ENCODE measurements at places on chromosomes 1 and 21. TPM values are rescaled to one million over a fixed set of nuclear protein-coding genes. Genes with fewer than 3 reads are reported as not detected.

- H3K27me3 ChIP-seq: peaks cover 9% of the 10 kb centered on the region
- H3K4me1 ChIP-seq: no peaks in the 10 kb centered on the region
- no peak overlapping the region for H3K4me3 ChIP-seq
- DNase-seq: no peak
- no peak overlapping the region for H3K27ac ChIP-seq
These were observed 30.5 kb upstream of the WDTC1 start for GRCh38 chr1:27203946-27204345.

DNA sequence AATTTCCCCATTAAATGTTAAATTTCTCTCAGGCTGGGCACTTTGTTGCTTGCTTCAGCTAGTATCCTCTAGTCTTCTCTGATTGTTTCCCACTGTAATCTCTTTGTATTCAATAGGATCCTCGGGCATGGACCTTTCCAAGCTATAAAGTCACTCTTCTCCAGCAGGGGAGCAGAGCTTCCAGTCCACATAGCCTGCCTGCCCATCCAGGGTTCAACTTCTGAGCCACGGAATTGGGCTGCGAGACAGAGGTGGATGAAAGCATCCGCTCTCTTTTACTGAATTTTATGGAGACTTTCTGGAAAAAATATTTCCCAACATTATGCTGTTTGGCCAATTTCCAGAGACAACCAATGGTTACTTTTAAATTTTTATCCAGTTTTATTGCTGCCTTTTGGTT is 1.1 kb upstream of the CFHR5 start:
- H3K27me3 ChIP-seq: no peaks in the 10 kb centered on the region
- no peak for DNase-seq
- no peak overlapping the region for H3K4me3 ChIP-seq
- no peaks in the 10 kb centered on the region for H3K36me3 ChIP-seq
- no peaks in the 10 kb centered on the region for H3K4me1 ChIP-seq

GRCh38 chr1:190478149-190479049 is 735 bp upstream of the BRINP3 start:
- DNase-seq: no peak
- H3K27ac ChIP-seq: peak overlapping the region; percentile 13
- H3K27me3 ChIP-seq: peaks cover 63% of the 10 kb centered on the region

ZNF496 gene
- 56.0 TPM for total RNA-seq

- H3K4me1 ChIP-seq: no peaks in the 10 kb centered on the region
- H3K4me3 ChIP-seq: no peak overlapping the region
- peak overlapping the region; percentile 24 for H3K27ac ChIP-seq
These were observed 43.3 kb downstream of the TP73 start for GRCh38 chr1:3695326-3696217.

PRPF38B gene
- total RNA-seq: 54.7 TPM

Data from progenitor cell of endocrine pancreas (in vitro differentiated cells).